ENCODE measurements at places on chromosomes 3 and 15. TPM values are rescaled to one million over a fixed set of nuclear protein-coding genes. Genes with fewer than 3 reads are reported as not detected.

Gene C3orf49
- polyA plus RNA-seq: not detected

Gene CACNA1D
- polyA plus RNA-seq: 3.7 TPM

Gene PPIB
- polyA plus RNA-seq: 705 TPM

Gene MED12L
- polyA plus RNA-seq: 0.13 TPM
